ENCODE measurements at places on chromosomes 2 and 18. TPM values are rescaled to one million over a fixed set of nuclear protein-coding genes. Genes with fewer than 3 reads are reported as not detected.

- no peak for DNase-seq
Observed at GRCh38 chr2:131557558-131558321, 30.1 kb downstream of the CCDC74A start.

- DNase-seq, result no peak
Observed at GRCh38 chr18:73992242-73993022, 155.2 kb downstream of the FBXO15 start.

DNA sequence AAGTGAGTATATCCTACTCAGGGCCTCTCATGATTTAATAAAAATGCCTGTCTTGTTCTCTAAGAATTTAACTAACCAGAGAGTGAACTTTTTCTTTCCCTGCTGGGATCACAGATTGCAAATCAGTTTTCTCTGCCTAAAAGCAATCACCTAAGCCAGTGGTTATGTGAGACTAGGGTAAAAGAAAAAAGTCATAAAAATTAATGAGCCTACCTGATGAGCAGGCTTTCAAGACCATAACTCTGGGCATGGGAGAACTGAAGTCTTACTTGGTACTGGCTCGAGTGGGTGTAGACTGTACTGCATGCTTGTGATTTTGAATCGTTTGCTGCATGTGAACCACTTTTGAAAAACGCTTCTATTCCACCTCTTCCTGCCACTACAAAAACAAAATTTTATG is 1677.0 kb upstream of the LRRTM1 start:
- no peak for DNase-seq

GRCh38 chr2:126778561-126779501 is 119.9 kb upstream of the TEX51 start:
- DNase-seq, result no peak

- no peak for DNase-seq
Observed at GRCh38 chr2:46812361-46813019, 103.1 kb downstream of the MCFD2 start.

The PSD4 gene
- 77.8 TPM for total RNA-seq

The WDR43 gene
- total RNA-seq, result 20.6 TPM

The CNDP1 gene
- total RNA-seq, result 14.9 TPM

The PLEKHH2 gene
- 1.1 TPM for total RNA-seq

All from right lobe of liver (tissue), 6 donors.